Activated CD4-positive, CD25-positive, alpha-beta regulatory T cell treated with anti-CD3 and anti-CD28 coated beads, Interleukin-2, amount 50 U/mL, for 72 hours (primary cell): ENCODE measurements at places on chromosomes 6 and 20.

GRCh38 chr6:169344750-169345065, 91.1 kb upstream of the THBS2 start:
- no peak for DNase-seq

- DNase-seq, result no peak
These were observed 155.6 kb downstream of the SAMD5 start for GRCh38 chr6:147664092-147664491.

DNA sequence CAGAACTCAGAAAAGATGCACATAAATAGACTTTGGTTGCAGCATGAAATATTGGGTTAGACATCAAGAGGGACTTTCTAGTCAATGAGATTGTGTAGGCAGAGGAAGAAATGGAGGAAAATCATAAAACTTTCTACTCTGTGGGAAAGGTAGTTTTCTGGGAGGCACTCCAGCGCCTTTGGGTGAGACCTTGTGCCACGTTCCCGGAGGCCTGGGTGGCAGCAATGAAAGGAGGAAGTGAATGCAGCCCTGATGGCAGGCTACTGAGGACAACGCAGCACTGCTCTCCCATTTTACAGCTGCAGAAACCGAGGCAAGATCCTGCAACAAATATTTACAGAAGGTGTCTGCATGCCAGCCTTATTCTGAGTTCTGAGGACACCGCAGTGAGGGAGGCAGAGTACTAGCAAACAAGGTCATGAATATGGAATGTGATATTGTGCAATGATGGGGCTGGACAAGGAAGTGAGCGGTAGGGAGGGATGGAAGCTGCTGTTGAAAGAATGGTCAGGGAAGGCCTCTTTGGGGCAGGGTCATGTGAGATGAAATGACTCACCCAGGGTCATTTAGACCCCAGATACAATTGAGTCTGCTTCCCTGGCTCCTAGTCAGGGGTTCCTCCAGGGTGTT, 159.1 kb downstream of the TFAP2C start:
- DNase-seq, result no peak

- DNase-seq, result no peak
These were observed 14.8 kb downstream of the PTPRK start for GRCh38 chr6:128505603-128506002.

DNA sequence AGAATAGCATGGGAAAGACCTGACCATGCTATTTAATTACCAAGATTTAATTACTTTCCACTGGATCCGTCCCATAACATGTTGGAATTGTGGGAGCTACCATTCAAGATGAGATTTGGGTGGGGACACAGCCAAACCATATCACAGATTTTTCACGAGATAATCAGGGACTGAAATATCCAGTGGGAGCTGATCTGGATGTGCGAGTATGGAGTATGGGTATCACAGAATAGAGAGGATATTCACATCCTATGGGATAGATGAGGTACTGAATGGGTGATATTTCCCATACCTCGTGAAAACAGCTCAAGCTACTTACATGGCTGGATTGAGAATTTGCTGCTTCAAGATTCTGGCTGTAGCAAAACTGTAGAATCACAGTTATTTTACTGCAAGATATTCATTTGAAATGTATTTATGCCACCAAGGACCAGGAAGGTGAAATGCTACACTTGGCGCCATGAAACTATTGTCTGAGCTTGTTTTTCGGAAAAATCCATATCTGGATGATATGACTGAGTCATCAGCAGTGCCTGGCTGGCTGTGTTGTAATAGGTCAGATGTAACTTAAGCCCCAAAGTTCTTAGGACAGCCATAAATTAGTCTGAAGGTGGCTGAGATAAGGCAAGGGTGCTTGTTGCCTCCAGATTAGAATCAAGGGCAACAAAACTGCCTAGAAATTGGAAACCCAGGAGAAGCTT, 29.8 kb downstream of the KCNS1 start:
- DNase-seq, result no peak
